ENCODE measurements at places on chromosomes 2 and 18. TPM values are rescaled to one million over a fixed set of nuclear protein-coding genes. Genes with fewer than 3 reads are reported as not detected.

DNA sequence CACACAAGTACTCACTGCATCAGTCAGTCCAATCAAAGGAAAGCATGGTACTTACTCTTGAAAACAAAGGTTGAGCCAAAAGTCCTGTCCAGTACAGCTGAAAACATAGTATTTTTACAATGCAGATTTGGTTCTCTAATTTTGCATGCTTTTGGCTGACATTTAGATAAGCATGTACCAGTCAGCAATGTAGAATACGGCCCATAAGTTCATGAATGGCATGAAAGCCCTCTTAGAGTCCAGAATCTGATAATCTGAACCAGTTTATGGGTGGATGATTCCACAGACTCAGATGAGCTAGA is 90.2 kb downstream of the CCBE1 start:
- no peak for DNase-seq

DNA sequence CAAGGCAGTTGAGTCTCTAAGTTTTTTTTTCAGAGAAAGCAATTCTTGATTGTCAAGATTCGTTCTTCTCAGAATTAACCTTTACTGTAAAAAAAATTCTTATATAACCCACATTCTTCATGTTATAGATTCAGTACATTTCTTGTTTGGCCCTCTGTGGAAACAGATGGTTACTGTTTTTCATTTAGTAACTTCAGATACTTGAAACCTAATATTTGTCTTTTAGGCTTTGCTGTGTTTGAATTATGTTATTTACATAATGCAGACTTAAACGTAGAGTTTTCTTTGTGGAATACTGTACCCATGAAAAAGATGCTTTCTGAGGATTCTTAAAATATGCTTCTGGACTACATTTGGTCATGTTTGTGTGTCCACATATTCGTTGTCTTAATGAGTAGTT is 48.2 kb downstream of the EML4 start:
- DNase-seq, result no peak

Gene NEURL3
- total RNA-seq, result not detected

DNA sequence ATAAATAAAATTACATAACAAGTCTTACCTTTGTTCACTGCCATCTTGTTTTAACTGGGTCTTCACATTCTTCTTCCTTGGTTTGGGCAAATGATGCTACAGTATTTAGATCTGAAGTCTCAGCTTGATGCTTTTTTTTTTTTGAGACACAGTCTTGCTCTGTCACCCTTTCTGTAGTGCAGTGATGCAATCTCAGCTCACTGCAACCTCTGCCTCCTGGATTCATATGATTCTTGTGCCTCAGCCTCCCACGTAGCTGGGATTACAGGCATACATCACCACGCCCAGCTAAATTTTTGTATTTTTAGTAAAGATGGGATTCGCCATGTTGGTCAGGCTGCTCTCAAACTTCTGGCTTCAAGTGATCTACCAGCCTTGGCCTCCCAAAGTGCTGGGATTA is 53.2 kb upstream of the MAT2A start:
- no peak for DNase-seq
